ENCODE measurements at places on chromosomes 5 and 9. TPM values are rescaled to one million over a fixed set of nuclear protein-coding genes. Genes with fewer than 3 reads are reported as not detected.
A peak's percentile ranks its signal among the peaks of the same experiment; 100 is the strongest.

GRCh38 chr5:59360130-59360555 lies 533.4 kb downstream of the PDE4D start:
- H3K27me3 ChIP-seq: no peaks in the 10 kb centered on the region
- no peaks in the 10 kb centered on the region for H3K36me3 ChIP-seq

DNA sequence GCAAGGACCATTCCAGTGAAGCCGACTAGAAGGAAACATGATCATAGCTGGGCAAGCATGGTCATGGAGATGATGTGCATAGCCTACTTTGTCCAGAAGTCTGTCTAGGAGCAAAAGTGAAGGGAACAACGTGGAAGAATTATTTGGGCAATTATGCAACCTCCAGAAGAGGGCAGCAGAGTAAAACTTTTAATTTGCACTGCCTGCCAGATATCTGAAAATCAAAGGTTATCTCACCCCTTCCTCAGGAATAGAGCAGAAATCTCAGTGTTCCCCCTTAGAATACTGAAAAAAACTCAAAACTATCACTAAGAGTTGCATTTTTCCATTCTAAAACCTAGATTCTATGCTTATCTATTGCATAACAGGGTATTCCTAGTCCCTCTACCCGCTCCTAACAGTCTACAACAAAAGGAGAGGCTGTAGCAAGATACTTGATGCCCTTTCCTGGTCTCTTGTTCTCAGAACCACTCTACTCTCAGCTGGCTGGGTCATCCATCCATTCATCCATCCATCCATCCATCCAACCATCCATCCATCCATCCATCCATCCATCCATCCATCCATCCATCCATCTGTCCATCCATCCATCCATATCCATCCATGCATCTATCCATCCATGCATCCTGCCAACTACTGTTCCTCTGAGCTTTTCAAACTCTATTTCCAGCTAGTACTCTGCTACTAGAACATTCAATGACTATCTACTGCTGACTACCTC lies 8.4 kb upstream of the SETD9 start:
- H3K36me3 ChIP-seq: no peaks in the 10 kb centered on the region
- H3K4me1 ChIP-seq: no peaks in the 10 kb centered on the region
- H3K27ac ChIP-seq: no peak overlapping the region
- peak; percentile 54 for DNase-seq
- H3K4me3 ChIP-seq: no peak overlapping the region
- no peaks in the 10 kb centered on the region for H3K27me3 ChIP-seq

GRCh38 chr5:56734091-56734694 lies 81.2 kb upstream of the MAP3K1 start:
- DNase-seq: peak; percentile 87
- peaks cover 9% of the 10 kb centered on the region for H3K4me1 ChIP-seq

DNA sequence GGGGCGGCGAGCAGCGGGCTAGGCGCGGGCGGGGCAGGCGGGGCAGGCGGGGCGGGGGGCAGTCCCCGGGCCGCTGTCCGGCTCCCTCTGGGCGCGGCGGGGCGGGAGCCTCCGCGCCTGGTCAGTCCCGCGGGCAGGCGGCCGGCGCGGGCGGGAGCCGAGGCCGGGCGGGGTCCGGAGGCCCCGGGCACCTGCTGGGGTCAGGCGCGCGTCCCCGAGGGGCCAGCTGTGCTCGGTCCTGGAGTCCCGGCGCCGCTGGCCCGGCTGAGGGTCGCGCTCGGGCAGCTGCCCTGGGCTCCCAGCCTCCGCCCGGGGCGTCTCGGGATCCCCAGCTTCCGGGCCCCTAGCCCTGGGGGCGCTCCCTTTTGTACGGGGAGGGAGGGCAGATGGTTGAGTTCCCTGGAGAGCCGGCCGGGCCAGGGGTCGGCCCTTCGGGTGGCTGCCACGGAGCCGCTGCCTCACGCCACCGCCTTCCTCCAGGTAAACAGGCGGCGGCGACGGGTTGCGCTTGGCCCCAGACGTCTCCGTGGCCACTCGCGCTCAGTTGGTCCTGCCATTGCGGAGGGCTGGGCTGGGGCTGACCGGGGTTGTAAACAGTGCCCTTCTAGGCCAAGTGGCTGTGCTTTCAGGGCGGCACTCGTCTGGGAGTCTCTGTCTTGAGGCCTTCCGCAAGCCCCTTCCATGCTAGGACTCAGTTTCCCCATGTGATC lies 473 bp downstream of the ZBTB34 start:
- no peaks in the 10 kb centered on the region for H3K36me3 ChIP-seq
- peak; percentile 66 for DNase-seq
- peak overlapping the region; percentile 70 for H3K27ac ChIP-seq
- H3K4me1 ChIP-seq: peaks cover 4% of the 10 kb centered on the region

DNA sequence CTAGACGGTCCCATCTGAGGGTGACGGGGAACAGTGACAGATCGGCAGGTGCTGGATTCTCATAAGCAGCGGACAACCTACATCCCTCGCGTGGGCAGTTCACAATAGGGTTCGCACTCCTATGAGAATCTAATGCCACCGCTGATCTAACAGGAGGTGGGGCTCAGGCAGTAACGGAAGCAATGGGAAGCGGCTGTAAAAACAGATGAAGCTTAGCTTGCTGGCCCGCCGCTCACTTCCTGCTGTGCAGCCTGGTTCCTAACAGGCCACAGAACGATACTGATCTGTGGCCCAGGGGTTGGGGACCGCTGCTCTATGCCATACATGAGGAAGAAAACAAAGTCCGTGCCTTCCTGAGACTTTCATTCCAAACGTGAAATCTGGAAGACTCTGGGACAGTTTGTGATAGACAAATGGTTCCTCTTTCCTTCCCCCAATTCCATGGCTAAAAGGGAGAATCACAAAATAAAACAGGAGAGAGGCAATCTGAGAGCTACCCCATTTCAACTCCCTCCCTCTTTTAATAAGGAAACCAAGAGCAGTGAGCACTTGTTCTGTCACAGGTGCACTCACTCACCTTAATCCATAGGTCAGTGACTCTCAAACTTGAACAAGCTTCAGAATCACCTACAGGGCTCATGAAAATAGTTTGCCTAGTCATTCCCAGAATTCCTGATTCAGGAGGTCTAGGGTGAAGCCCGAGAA lies 12.1 kb downstream of the PDCL start:
- peaks cover 8% of the 10 kb centered on the region for H3K36me3 ChIP-seq
- no peaks in the 10 kb centered on the region for H3K27me3 ChIP-seq
- H3K27ac ChIP-seq: no peak overlapping the region
- H3K4me1 ChIP-seq: no peaks in the 10 kb centered on the region

DNA sequence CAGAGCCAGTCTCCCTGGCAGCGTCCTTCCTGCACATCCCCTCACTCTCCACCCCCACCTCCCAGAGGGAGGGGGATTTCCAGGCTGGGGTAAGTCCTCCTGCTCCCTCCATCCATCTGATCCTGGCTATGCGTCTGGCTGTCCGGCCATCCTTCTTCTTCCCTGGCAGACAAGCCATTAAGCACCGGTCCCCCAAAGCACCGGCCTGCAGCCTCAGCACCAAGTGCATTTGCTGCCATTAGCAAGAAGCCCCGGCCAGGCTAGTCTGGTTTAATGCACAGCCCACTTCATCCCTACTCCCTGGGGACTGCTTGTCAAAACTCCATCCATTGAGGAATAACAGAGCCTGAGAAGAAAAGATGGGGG lies 208.7 kb upstream of the IER5L start:
- no peaks in the 10 kb centered on the region for H3K36me3 ChIP-seq
- H3K4me3 ChIP-seq: no peak overlapping the region
- H3K27me3 ChIP-seq: no peaks in the 10 kb centered on the region
- H3K4me1 ChIP-seq: no peaks in the 10 kb centered on the region

DNA sequence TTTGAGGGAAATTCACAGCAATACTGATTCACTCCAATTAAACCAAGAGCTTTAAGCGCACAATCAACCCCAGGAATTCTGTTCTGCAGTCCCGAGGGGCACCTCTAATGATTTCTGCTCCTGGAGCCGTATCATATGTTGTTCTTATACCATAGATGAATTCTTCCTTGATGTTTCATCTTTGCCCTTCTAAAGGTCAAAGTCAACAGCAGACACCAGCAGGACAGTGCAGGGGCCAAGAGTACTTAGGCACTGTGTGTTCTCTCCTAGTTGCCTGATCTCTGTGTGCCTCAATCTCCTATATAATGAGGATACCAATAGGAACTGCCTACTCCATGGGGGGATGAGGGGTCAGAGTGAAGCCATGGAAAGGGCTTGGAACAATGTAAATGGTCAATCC lies 16.5 kb downstream of the EPB41L4B start:
- no peaks in the 10 kb centered on the region for H3K36me3 ChIP-seq
- H3K27ac ChIP-seq: no peak overlapping the region
- H3K4me1 ChIP-seq: no peaks in the 10 kb centered on the region
- DNase-seq: no peak
- no peak overlapping the region for H3K4me3 ChIP-seq

Gene DRD1
- 0.28 TPM for polyA plus RNA-seq

Gene IFNE
- not detected for polyA plus RNA-seq

Gene FAM169A
- 3.5 TPM for polyA plus RNA-seq

Gene PRSS3
- polyA plus RNA-seq: 2.8 TPM

Gene ZFP2
- polyA plus RNA-seq: 3.1 TPM

Gene LCN1
- not detected for polyA plus RNA-seq

Gene SLC36A2
- 46.2 TPM for polyA plus RNA-seq
